Inflammatory macrophage treated with lipopolysaccharide for 1 hour (primary cell): ENCODE measurements at places on chromosomes 5 and 9.

DNA sequence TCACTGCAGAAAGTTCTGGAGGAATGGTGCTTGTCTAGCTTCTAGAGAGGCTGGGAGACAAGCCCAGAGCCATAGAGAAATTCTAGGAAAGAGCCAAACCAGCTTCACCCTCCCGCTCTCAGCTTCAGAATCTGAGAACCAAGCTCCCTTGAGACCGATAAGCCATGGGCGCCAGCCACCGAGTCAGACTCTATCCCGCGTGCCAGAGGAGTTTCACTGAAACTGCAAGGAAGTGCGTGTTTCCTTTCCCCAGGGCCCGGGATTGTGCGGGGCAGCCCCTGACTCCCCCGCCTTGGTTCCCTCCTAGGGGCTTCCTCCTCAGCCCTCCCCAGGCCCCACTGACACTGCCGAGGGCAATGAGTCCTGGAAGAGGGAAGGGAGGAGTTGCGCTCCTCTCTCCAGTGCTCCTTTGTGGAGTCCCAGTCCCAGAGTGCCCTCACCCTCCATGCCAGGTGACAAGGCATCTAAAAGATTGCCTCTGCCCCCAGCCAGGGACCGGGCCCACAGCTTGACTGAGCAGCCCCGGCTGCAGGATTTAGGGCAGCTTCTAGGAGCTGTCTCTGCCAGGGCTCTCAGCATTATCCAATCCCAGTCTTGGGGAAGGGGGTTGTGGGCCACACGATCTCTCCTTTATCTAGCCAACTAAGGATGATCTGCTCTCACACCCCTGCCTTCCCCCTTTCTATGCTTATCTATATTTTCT, 18.4 kb upstream of the TCF7 start:
- no peak for DNase-seq

DNA sequence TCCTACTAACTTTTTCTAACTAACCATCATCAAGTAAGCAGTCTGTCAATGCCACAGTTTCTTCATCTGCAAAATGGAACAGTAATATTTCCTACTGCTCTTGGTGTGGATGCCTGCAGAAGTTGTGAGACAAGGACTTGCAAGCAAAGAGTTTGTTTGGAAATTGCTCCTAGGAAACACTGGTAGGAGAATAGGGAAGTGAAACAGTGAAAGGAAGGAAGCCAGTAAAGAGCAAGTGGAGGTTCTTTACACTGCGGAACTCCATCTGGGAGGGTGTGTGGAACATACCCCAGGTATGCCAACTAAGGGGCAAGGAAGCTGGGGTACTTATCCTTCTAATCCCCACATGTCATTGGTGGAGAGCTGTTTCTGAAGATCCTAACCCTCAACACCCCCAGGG, 119.9 kb downstream of the FOXD1 start:
- peak; percentile 24 for DNase-seq

- DNase-seq: peak; percentile 74
Observed at GRCh38 chr5:32193591-32193990, 19.5 kb upstream of the GOLPH3 start.

GRCh38 chr9:93390953-93391515, 60.5 kb upstream of the FAM120A start:
- no peak for DNase-seq

GRCh38 chr9:33040792-33041431, 15.8 kb downstream of the DNAJA1 start:
- no peak for DNase-seq

- DNase-seq: no peak
Observed at GRCh38 chr5:134570365-134570758, 44.9 kb downstream of the JADE2 start.

- DNase-seq: no peak
Observed at GRCh38 chr9:33959725-33960124, 89.0 kb downstream of the UBAP2 start.
